ENCODE measurements at places on chromosomes 11 and 22.

GRCh38 chr11:57751176-57751575 is 443 bp downstream of the BTBD18 start:
- DNase-seq: no peak

GRCh38 chr11:72295471-72295870 is 51.5 kb upstream of the PHOX2A start:
- DNase-seq: no peak

DNA sequence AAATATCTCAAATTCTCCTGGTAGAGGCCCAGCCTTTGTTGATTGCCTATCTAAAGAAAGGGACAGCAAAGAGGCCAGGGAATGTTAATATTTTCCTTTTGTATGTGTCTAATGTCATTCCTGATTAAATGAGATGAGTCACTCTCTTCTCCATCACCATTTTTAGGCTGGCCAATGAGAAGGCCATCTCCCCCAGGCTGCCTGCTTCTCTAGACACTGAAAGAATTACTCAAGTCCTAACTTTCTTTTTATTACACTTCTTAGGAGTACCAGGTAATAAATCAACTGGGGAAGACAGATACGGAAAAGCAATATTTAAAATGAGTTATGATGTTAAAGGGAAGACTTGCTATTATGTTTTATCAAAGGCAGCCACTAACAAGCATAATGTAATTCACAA is 259.2 kb upstream of the SORL1-AS1 start:
- DNase-seq: no peak

DNA sequence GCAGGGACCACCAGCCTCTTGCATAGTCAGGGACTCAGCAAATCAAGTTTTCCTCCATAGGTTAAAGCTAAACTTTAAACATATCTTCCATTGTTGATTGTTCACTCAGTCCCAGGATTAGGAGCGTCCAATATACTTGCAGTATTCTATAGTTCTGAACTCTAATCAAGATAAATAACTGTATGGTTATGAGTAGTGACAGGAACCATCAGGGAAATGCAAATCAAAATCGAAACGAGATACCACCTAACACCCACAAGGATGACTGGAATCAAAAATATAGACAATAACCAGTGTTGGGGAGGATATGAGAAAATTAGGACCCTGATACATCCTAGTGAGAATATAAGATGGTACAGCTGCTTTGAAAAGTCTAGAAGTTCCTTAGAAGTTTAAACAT is 190.0 kb downstream of the ETS1 start:
- DNase-seq: no peak

DNA sequence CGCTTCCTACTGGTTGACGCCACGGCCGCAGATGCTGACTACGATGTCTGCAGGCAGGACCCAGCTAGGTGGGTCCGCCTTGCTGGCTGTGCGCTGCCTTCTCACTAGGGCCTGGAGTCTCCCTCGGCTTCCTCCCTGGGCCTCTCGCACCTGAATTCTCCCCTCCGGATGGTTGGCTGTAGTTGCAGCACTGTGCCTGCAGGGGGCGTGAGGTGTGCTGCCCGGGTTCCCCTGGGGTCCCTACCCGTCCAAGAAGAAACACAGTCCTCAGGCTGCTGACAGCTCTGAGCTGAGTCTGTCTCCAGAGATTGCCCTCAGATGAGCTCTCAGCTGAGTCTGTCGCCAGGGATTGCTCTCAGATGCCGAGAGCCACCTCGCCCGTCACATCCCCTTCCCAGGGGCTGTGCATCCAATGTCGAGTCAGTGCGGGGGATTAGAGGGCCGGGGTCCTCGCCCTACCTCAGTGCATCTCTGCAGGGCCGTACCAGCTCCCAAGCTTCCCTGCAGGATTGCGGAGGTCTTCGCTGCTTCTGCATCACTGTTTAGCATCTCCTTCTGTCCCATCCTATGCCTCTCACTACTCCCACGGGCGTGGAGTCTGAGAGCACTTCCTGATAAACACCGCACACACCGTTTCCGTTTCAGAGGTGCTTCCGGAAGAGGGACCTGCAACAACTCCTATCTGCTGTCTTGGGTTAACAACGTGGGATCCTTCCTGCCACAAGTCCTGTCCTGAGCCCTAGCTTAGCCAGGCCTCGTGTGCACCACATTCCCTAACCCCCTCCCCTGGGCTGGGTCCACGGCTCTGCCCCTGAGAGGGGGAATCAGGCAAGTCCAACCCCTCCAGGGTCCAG is 196.9 kb downstream of the CSNK2A3 start:
- DNase-seq: no peak

- DNase-seq: no peak
These were observed 450 bp upstream of the BCL2L13 start for GRCh38 chr22:17638182-17638431.

Measured in globus pallidus (tissue), 1 donor.